Activated T-helper 2 cell treated with anti-CD3 and anti-CD28 coated beads, Interferon-gamma antibody, Interleukin-2, Interleukin-4, amounts not matched to agents 10 μg/mL and 5 μg/mL and 100 μg/mL, durations not matched to agents 14 hours and 24 hours and 36 hours (primary cell): ENCODE measurements at places on chromosomes 4 and X. TPM values are rescaled to one million over a fixed set of nuclear protein-coding genes. Genes with fewer than 3 reads are reported as not detected.

DNA sequence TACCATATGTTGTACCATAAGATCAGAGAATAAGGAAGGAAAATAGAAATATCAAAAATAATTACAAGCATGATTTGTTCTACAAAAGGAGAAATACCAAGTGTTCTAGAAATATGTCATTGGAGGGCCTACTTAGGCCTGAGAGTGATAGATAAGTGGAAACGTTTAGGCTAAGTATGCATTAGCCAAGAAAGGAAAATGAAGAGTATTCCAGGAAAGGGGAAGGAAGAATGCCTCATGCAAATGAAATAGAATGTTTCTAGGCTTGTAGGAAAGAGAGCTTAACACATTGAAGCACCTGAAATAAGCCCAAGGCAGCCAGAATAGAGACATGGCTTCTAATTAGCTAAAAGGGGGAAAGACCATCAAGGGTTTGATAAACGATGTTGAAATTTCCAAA lies 595.7 kb upstream of the ATOH1 start:
- DNase-seq: no peak
- H3K27ac ChIP-seq: no peak overlapping the region
- no peaks in the 10 kb centered on the region for H3K4me1 ChIP-seq
- no peaks in the 10 kb centered on the region for H3K36me3 ChIP-seq

DNA sequence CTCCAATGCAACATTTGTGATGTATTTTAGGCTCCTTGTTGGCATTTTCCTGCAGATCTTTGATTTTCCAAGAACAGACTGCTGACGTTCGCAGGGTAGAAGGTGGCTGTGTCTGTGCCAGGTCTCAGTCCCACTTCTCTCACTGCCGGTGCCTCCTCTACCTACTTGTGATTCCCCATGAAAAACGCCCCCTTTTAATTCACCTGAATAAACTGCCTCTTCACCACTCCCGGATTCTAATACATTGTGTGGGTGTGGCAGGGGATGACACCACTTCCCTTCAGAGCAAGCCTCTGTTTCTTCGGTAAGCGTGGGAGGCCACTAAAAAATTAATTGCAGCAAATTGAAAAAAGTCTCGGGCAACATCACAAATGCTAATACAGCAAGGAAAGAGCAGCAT lies 96.1 kb upstream of the FAM9B start:
- no peak overlapping the region for H3K4me3 ChIP-seq
- DNase-seq: no peak
- H3K36me3 ChIP-seq: peaks cover 8% of the 10 kb centered on the region
- H3K4me1 ChIP-seq: peaks cover 12% of the 10 kb centered on the region
- H3K27ac ChIP-seq: no peak overlapping the region

Gene NSG1
- not detected in 2 replicates for total RNA-seq

- H3K27ac ChIP-seq: no peak overlapping the region
- no peak for DNase-seq
- H3K27me3 ChIP-seq: no peaks in the 10 kb centered on the region
- no peaks in the 10 kb centered on the region for H3K36me3 ChIP-seq
These were observed 18.4 kb downstream of the MID1IP1 start for GRCh38 chrX:38819709-38820108.

DNA sequence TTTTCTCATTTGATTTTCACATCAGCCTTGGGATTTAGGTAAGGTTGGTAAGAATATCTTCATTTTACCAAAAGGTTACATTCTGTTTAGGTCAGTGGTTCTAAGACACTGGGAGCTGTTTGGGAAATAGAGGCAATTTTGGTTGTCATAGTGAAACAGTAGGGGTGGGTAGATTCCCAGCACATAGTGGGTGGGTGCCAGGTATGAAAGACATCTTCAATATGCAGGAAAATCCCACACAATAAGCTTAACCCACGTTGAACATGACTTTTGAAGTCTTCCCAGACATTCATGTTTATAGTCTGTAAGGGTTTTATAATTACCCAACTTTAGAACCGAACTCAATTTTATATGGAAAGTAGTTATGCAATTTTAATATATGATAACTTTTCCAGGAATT lies 249.6 kb downstream of the SNCA start:
- H3K27ac ChIP-seq: no peak overlapping the region
- H3K36me3 ChIP-seq: no peaks in the 10 kb centered on the region
- H3K27me3 ChIP-seq: peaks cover 12% of the 10 kb centered on the region

DNA sequence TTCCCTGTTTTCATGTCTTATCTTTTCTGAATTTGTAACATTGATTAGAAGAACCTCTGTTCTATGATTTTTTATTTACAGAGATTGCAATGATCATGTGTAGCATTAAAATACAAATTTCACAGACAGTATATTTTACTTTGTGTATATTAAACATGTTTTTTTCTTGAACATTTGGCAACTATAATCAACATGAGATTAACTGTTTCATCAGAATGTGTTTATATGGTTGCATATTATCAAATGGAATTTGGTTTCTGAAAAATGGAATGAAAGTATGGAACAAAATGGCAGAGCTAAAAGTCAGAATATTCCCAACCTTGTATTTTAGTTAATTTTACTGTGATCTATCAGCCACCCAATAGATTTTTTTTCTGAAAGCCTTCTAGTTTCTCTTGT lies 19.9 kb downstream of the ARSJ start:
- peaks cover 23% of the 10 kb centered on the region for H3K27me3 ChIP-seq
- no peak for DNase-seq

- DNase-seq: no peak
- no peak overlapping the region for H3K4me3 ChIP-seq
- H3K27ac ChIP-seq: no peak overlapping the region
These were observed 398.5 kb downstream of the GPM6A start for GRCh38 chr4:175413561-175413960.

DNA sequence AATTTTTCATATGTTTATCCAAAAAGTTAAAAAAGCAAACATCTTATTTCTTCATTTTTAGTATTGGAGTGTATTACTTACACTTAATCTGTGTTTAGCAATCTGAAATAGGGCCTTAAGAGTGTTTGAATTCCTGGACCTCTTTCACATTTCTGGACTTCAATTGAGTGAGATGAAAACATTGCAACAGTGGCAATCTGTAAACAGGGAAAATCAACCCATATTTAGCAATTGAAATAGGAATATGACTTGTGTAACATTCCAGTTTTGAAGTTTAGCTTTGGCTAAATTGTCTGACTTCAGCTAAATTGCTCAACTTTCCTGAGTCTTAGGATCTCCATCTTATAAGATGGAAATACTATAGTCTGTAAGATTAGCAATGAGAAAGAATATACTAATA lies 34.6 kb upstream of the FHL1 start:
- H3K36me3 ChIP-seq: no peaks in the 10 kb centered on the region
- H3K27ac ChIP-seq: no peak overlapping the region
- DNase-seq: no peak
- H3K27me3 ChIP-seq: no peaks in the 10 kb centered on the region
- H3K4me3 ChIP-seq: no peak overlapping the region

DNA sequence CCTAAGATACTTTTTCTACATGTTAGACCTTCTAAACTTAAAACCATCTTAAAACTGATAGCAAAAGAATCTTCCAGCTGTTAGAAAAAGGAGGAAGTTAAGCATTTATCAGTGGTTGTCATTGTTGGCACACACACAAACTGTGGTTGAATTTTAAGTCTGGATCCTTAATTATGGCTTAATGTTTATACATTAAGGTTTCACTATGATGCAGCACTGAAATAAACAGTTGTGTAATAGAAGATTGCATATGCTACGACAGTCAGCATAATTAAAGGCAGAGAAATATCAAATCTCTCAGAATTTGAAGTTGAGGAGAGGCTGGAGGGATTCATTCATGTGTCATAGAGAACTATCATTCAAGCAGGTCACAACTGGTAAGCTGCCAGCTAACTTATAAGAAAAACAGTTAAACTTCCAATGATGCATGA lies 32.3 kb downstream of the ADGRA3 start:
- peaks cover 34% of the 10 kb centered on the region for H3K4me1 ChIP-seq
- no peak overlapping the region for H3K4me3 ChIP-seq
- DNase-seq: no peak
- no peaks in the 10 kb centered on the region for H3K27me3 ChIP-seq

Gene SORBS2
- not detected in 2 replicates for total RNA-seq

DNA sequence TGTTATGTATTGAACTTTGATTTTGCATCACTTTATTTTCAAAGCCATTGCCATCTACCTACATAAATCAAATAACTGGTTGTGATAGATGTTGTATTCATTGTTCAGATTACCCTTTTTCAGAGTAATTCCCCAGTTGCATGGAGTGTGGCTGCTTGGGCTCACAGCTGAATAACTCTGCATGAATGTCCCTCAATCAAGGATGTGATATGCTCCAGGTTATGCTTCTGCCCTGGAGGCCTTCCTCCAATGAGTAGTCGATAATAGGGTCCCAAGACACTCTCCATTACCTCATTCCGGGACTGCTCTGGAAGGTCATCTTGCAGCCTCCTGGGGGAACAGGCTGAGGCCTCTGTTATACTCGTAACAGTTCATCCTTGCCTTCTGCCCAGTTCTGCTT lies 251.8 kb downstream of the ADGRL3 start:
- H3K36me3 ChIP-seq: no peaks in the 10 kb centered on the region
- no peak overlapping the region for H3K4me3 ChIP-seq
- H3K27me3 ChIP-seq: no peaks in the 10 kb centered on the region
- DNase-seq: no peak
- no peak overlapping the region for H3K27ac ChIP-seq

Gene FAM9B
- total RNA-seq: 0.41 and 0.87 TPM in 2 replicates

- H3K4me1 ChIP-seq: no peaks in the 10 kb centered on the region
- DNase-seq: no peak
- no peak overlapping the region for H3K27ac ChIP-seq
- no peak overlapping the region for H3K4me3 ChIP-seq
These were observed 160.0 kb upstream of the NHS start for GRCh38 chrX:17214962-17215361.

GRCh38 chrX:476724-477075 lies 90.0 kb upstream of the PPP2R3B start:
- no peaks in the 10 kb centered on the region for H3K36me3 ChIP-seq
- no peaks in the 10 kb centered on the region for H3K4me1 ChIP-seq
- H3K4me3 ChIP-seq: no peak overlapping the region
- no peaks in the 10 kb centered on the region for H3K27me3 ChIP-seq
- H3K27ac ChIP-seq: no peak overlapping the region
- DNase-seq: no peak
